ENCODE measurements at places on chromosomes 5 and 9. TPM values are rescaled to one million over a fixed set of nuclear protein-coding genes. Genes with fewer than 3 reads are reported as not detected.

GRCh38 chr5:51838459-51838858 is 455.2 kb downstream of the ISL1 start:
- no peak for ATAC-seq

GRCh38 chr9:79492092-79493009 is 79.4 kb upstream of the TLE4 start:
- no peak for ATAC-seq

The SNAPC4 gene
- 16.3 TPM for total RNA-seq

The FSTL4 gene
- total RNA-seq = 0.24 TPM

The SIT1 gene
- 97.0 TPM for total RNA-seq

GRCh38 chr9:115883467-115884329 is 269.9 kb upstream of the PAPPA start:
- no peak for ATAC-seq

The NIPSNAP3A gene
- 10.3 TPM for total RNA-seq

- no peak for ATAC-seq
These were observed 101.1 kb downstream of the RGS3 start for GRCh38 chr9:113564498-113565237.

DNA sequence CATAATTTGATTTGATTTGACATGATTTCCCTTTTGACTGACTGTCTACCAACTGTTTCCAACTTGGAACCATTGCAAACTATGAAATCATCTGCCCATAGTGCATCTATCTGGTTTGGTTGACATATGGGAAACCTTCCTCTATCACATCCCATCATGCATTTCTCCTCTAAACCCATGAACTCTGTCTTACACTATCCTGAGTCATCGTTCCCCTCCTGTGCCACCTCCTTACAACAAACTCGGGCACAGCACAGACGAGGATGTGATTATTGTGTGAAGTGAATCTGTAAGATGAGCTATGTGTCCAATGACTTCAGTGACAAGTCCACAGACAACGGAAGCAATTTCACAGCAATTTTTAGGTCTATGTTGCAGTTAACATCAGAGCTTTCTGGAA is 126.1 kb downstream of the NPR3 start:
- no peak for ATAC-seq

- ATAC-seq = no peak
These were observed 107.8 kb upstream of the NEK6 start for GRCh38 chr9:124149992-124150391.

DNA sequence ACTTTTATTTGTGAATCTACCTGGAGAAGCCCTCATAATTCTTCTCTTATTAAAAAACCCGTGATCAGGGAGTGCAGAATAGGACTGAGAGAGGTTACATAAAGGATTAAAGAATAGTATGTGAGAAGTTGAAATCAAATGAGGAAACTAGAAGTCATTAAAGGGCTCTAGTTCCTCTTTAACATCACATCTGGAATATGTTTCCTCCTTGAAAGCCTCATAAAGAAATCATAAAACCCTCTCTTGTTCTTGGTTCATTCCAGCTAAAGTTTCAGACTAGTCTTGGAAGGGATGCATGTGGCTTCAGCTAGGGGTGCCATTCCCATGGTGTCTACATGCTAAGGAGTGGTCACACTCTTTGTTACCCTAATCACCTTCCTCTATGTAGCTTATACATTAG is 5.7 kb upstream of the C5orf46 start:
- ATAC-seq = no peak

DNA sequence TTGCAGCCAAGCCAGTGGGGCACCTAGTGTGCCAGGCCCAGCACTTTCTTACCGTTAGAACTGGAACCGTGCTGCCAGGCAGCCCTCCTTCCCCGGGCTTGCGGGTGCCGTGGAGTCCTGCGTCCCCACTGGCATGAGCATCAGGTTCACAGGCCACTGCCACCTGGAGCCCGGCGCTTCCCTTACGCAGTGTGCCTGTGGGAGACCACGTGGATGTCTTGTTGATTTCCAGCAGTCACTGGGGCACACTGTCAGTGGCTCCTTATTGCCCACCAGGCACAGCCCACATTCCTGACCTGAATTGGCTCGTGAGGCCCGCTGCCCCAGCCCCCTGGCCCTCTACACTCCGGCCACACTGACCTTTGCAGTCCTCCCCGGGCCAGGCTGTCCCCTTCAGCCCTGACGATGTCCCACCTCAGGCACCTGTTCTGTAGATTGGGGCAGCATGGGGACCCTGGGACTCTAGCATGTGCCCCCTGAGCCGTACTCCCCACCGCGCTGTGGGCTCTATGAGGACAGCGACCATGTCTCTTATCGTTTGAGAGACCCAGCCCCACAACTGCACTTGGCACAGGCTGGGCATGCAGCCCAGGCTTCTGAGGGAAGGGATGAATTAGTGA is 10.4 kb upstream of the CEL start:
- ATAC-seq = no peak

GRCh38 chr5:122880749-122881148 is 35.3 kb downstream of the SNX24 start:
- peak; percentile 84 for ATAC-seq

DNA sequence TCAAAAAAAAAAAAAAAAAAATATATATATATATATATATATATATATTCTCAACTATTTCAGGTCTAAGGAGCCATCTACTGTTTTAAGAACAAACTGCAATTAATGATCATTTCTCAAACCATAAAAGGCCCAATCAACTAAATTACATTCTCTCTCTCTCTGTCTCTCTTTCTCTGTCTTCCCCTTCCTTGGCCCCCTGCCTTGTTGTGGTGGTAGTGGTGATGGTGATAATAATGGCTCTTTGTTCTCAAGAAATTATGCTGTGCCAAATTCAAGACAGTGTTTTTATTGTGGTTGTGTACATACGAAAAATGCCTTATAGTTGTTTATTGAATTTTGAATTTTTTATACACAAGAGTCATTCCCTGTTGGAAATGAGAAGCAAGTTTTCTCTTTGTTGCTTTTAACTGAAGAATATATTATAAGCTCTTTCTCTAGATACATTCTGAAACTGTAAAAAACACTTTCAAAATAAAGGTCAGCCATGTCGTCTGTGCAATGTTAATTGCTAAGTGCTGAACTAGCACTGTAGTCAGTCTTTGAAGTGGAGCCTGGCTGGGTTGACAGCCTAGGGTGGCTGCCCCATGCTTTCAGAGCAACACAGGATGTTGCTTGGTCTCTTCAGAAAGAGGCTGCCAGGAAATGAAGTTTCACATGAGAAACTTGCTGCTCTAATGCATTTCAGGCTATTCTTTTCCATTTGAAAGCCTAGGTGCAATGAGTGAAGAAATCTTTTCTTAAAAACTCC is 96.0 kb downstream of the HINT1 start:
- ATAC-seq = peak; percentile 99

DNA sequence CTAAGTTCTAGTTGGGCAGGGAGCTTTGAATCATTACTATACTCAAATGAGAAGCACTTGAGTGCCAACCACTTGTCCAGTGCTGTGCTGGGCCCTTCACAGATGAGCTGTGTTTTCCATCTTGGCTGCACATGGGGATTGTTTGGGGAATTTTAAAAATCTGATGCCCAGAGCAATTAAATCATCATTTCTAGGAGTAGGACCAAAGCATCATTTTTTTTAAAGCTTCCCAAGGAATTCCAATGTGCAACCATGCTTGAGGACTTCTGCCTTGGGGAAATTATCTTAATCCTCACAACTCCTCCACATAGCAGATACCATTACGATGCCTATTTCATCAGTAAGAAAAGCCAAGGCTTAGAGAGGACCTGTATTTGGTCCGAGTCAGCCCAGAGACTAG is 131.4 kb downstream of the TMEM174 start:
- ATAC-seq = no peak

GRCh38 chr9:35476596-35476995 is 13.3 kb upstream of the RUSC2 start:
- no peak for ATAC-seq

DNA sequence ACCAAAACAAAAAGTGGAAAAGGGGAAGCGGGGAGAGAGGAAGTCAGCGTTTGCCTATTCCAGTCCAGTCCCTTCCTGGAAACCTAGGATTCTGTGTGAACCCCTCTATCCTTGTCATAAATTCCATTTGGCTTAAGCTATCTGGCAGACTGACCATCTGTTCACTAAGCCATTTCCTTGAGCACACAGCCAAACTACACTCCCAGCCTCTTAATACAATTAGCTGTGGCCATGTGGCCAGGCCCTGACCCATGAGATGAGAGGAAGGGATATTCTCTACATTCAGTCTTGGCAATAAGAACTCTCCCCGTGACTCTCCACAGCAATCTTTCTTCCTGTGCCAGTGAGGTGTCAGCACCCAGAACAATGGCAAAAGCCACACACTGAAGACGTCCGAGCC is 424.8 kb downstream of the TLE1 start:
- no peak for ATAC-seq

Data from activated T-helper 17 cell treated with anti-CD3 and anti-CD28 coated beads, Interleukin-2, amount 50 U/mL, for 72 hours (primary cell).